Fibroblast of skin of right quadriceps (primary cell): ENCODE measurements at places on chromosomes 12 and 14.

- DNase-seq = no peak
Measured at GRCh38 chr12:6947615-6948014, 3.5 kb upstream of the PTPN6 start.

DNA sequence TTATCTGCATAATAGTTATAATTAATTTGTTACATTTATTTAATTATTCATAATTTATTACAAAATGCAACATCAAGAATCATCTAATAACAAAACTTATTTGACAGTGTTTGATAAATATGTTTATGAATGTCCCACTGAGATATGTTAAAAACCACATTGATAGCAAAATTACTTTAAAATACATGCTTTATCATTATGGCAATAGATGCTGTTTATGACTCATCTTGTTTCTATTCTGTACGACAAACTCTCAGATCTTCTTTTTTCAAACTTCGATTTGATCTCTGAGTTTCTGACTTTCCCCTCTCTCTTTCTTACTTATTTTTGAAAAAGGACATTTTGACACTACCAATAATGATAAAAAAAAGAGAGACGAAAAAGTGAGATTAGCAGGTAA lies 56.8 kb upstream of the LRRK2 start:
- no peak for DNase-seq

DNA sequence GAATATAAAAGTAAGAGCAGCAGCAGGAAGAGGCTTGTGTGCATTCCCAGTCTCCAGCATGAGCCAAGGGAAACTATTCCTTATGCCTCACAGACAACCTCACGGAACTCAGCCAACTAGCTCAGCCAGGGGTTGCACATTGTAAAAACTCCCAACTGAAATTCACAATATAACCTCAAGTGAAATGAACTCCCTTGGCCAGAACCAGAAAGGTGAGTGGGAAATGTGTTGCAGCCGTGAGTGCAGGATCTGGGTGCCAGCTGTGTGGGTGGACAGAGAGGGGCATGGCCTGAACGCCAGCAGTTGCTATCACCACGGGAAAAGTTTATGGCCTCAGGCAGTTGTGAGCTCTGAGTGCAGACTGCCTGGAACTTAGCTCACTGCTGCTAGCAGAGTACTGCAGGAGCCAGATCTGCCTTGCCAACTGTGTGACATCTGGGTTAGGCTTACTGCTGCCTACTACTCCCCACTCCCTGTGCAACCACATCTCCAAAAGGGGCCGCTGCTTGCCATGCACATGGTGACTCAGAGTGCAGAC lies 2.3 kb upstream of the CLEC1A start:
- DNase-seq = peak; percentile 70

- peak; percentile 18 for DNase-seq
Measured at GRCh38 chr12:122021193-122021821, 377 bp upstream of the BCL7A start.

- DNase-seq = no peak
Measured at GRCh38 chr12:98719515-98720504, 74.7 kb downstream of the APAF1 start.

DNA sequence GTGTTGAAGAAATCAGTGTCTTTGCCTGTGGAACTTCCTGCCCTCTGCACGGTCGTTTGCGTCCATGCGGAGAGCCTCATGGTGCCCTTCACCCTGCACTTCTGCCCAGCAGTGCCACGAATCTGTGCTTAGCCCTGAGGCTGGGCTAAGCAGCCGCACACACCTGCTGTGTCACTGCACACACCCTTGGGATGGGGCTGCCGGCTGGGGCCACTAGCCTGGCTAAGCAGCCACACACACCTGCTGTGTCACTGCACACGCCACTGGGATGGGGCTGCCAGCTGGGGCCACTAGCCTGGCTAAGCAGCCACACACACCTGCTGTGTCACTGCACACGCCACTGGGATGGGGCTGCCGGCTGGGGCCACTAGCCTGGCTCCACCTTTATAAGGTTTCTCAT lies 188.5 kb downstream of the KIF26A start:
- DNase-seq = no peak

- DNase-seq = no peak
Measured at GRCh38 chr12:88960213-88960878, 380.1 kb upstream of the KITLG start.

GRCh38 chr12:41213648-41214047 lies 25.5 kb downstream of the PDZRN4 start:
- no peak for DNase-seq

- DNase-seq = no peak
Measured at GRCh38 chr14:84792722-84793410, 737.1 kb upstream of the FLRT2 start.

GRCh38 chr12:115403253-115403652 lies 719.3 kb upstream of the TBX3 start:
- no peak for DNase-seq

GRCh38 chr12:6620137-6620884 lies 13.1 kb upstream of the CHD4 start:
- peak; percentile 61 for DNase-seq
